Left kidney (tissue), 8 donors: ENCODE measurements at places on chromosomes 13 and 19.
A peak's percentile ranks its signal among the peaks of the same experiment; 100 is the strongest.

- no peak for DNase-seq
Observed at GRCh38 chr19:29015569-29015968, 197.4 kb downstream of the UQCRFS1 start.

GRCh38 chr19:3673506-3674439 is 26.5 kb downstream of the PIP5K1C start:
- DNase-seq, result no peak

DNA sequence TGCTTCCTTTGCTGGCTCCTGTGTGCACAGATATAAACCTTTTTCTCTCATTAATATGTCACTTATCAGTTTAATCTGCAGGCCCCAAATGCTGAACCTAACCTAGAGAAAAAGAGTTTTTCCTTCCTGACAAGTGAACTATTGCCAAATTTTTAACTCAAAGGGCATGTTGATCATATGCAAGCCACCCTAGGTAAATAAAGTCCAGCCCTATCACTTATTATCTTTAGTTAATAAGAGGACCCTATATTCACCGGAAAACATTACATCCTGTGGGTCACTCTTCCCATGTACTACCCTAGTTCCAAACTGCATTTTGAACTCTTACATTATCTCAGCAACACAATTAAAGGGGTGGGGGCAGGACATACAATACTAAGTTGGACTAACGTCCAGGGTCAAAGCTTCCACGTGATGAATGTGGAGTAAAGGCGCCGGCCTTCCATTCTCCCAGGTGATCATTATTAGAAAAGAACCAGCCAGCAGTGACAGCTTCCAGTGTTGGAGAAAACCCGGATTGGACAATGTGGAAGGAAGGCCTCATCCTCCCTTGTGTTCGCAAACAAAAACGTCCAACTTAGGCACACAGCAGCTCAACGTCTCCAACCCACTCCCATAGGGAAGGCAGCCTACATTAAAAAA is 86.6 kb downstream of the STK24 start:
- DNase-seq, result no peak

GRCh38 chr13:26619358-26619757 is 61.9 kb downstream of the WASF3 start:
- no peak for DNase-seq

GRCh38 chr19:40394816-40395210 is 4.8 kb upstream of the HIPK4 start:
- no peak for DNase-seq

GRCh38 chr13:76503766-76504165 is 382.4 kb downstream of the KCTD12 start:
- DNase-seq, result no peak

- DNase-seq, result no peak
Observed at GRCh38 chr13:91778123-91778522, 379.7 kb downstream of the GPC5 start.

DNA sequence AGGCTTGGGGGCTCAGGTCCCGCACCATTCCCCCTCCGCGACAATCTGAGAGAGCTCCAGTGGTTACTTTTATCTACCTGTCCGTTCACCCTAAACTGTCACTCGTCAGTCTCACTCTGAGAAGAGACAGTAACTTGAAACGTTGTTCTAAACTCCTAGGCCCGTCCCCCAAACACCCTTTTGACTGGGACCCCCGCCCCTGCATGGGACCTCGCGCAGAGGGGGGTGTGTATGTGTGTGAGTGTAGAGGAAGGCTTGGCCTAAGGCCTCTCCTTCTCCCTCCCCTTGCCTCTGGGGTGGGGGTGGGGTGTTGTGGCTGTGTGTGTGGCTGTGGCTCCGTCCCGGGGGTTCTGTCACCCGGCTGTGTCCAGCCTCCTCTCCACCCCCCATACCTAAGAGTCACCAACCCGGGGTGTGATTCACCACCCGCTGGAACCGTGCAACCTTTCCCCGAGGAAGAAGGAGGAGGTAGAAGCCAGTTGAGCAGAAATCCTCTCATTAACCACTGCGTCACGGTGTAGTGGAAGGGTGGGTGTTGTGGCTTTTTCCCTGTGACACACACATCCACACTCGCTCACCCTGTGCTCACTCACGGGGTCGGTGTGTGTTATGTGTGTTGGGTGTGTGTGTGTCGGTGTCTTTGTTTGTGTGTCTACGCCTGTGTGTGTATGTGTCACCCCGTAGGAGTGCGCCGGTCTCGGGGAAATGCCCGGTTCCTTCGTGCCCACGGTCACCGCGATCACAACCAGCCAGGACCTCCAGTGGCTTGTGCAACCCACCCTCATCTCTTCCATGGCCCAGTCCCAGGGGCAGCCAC is 2.4 kb downstream of the FOSB start:
- no peak for DNase-seq

- DNase-seq, result peak; percentile 45
Observed at GRCh38 chr13:32530841-32531253, 7.7 kb downstream of the N4BP2L2 start.
